ENCODE measurements at places on chromosomes 5 and 9.

GRCh38 chr5:33470544-33470943, 29.8 kb downstream of the TARS1 start:
- DNase-seq, result peak; percentile 16

GRCh38 chr5:112548246-112548881, 129.3 kb upstream of the EPB41L4A start:
- DNase-seq, result no peak

DNA sequence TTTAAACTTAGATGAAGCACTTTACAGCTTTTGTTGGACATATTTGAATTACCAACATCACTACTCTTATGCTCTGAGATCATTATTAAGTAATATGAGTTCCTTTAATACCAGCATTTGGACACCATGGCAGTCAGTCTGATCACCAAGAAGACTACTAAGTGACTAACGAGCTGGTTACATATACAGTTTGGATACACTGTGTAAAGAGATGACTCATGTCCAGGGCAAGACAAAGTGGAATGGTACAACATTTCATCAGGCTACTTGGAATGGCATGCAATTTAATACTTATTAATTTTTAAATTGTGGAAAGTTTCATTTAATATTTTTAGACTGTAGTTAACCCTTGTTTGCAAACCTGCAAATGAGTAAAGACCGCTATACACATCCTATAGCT, 237.4 kb upstream of the PRDM9 start:
- peak; percentile 7 for DNase-seq

DNA sequence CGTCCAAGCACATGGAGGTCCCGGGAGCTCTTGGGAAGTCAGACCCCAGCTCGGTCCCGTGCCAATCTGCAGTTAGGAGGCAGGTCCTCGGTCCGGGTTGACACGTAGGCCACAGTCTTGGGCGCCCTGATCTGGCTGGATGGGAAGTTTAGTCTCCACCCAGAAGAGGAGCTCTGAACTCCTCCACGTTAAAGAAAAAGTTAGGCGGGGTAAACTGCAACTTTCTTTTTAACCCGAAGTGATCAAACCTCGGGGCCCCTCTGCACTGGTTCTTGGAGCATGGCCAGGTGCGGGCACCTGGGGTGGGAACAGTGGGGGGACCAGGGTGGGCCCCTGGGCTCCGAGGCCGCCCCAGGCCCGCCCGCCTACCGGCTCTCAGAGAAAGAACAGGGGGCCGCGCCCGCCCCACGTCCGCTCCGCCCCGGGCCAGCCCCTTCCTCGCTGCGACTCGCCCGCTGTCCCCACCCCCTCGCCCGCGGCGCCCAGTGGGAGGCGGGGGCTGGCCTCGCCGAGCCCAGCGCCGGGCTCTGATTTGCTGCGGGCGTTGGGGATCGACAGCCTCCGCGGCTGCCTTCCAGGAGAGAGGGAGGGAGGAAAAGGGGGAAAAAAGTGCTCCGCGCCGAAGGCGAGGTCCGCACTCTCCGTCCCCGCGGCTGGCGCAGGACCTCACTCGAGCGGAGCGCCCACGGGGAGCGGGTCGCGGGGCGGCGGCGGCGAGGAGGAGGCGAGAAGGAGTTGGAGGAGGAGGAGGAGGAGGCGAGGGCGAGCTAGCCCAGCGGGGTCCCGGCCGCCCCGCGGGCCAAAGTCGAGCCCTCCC, at the start of gene COL5A1:
TSS of gene COL5A1 (plus strand) at position 631 of the 817 bp plus-strand sequence. CDS start 385 bp downstream, outside the sequence.
- peak; percentile 97 for DNase-seq

GRCh38 chr5:39501397-39501796, 76.6 kb upstream of the DAB2 start:
- DNase-seq, result peak; percentile 36

GRCh38 chr5:112310746-112311145, 108.3 kb downstream of the EPB41L4A start:
- DNase-seq, result no peak

DNA sequence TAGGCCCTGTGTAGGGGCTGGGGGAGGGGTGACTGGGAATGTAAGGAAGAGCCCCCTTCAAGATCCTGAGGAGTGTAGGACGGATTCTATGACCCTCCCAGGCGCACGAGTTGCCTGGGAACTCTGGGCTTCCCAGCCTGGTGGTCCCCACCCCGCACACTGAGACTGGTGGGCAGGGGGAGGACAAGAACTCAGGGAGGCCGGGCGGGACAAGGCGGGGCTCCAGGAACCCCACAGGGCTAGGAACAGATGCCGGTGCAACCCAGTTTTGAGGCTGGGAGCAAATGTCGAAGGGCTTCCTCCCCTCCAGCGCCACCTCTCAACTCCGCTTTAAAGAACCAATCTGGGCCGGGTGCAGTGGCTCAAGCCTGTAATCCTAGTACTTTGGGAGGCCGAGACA, 1.3 kb upstream of the VDAC1 start:
- DNase-seq, result no peak

All from H54 (cell line).